Motor neuron (in vitro differentiated cells): ENCODE measurements at places on chromosomes 2 and 18. TPM values are rescaled to one million over a fixed set of nuclear protein-coding genes. Genes with fewer than 3 reads are reported as not detected.

GRCh38 chr2:231905026-231905425 lies 21.2 kb downstream of the NPPC start:
- ATAC-seq = no peak

- peak; percentile 5 for ATAC-seq
Observed at GRCh38 chr2:165691615-165692014, 102.4 kb downstream of the GALNT3 start.

DNA sequence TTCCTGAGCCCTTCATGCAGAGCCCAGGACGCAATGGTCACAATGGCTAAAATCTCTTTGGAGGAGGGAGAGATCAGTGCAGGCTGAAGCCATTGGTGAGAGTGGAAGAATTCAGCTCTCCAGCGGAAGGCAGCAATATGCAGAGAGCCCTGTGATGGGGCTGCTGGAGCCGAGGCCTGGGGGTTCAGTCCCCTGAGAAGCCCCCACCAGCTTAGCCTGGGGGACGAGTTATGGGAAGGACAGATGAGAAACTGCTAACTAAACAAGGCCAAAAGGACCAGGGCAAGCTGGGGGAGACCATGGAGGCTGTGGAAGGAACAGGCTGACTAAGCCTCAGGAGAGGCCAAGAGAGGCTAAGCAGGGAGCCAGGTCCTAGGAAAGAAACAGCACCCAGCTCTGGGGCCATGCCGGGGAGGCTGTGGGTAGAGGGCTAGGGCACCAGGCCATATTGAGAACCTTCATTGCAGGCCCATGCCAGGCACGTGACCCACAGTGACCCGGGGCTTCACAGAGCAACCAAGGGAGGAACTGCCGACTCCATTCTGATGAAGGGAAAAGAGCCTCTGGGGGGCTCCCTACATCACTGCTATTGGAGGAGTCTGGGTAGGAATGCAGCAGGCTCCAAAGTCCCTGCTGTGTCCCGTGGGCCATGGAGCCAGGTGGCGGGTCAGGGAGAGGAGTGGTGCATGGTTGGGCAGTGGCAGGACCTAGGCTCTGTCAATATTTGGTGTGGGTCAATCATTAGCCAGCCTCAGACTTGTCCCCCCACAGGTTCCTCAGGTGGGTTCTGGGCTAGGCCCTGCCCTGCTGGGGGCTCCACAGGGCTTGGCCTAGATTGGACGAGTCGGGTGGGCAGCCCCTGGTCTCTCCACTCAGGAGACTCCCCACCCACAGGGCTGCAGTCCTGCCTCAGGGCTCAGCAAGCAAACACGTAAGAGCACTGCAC lies 19.8 kb downstream of the PROC start:
- ATAC-seq = no peak

GRCh38 chr2:17558878-17559277 lies 18.4 kb downstream of the VSNL1 start:
- no peak for ATAC-seq

DNA sequence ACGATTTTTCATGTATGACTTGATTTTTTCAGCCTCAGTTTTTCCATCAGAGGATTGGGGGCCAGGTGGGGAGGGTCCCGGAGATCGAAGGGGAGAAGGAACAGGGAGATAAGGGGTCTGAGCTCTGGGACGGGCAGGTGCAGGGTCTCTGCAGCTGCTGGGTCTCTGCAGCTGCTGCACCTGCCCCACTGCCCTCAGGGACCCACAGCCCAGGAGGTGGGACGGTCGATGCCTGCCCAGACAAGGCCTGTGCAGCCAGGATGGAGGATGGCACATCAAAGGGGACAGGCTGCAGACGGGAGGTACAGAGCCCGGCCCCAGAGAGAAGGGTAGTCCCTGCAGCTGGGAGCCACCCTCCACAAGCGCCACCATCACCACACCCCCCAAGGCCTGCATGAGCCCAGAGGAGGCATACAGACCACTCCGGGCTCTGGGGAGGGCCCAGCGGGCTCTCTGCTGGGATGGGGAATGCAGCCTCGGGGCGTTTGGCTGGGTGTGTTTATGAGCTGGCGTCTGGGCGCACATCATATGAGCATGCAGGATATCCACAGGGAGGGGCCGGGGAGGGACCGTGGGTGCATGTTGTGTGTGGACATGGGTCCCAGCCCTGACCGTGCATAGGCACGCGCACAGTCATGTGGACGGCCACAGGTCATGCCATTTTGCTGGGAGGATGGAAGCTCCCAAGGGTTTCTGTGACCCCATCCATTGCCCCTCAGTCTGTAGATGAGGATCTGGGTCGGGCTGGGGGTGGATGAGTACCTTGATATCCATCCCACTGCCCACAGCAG lies 34.9 kb upstream of the GPC1 start:
- peak; percentile 82 for ATAC-seq

LDLRAD4 gene
- 39.8 and 48.8 TPM in 2 replicates for total RNA-seq

GRCh38 chr2:136486115-136486514 lies 279.2 kb upstream of the THSD7B start:
- no peak for ATAC-seq

GRCh38 chr2:162475661-162476060 lies 131.7 kb downstream of the GCA start:
- ATAC-seq = peak; percentile 39

GRCh38 chr2:64090264-64090663 lies 54.0 kb downstream of the PELI1 start:
- ATAC-seq = no peak

- peak; percentile 84 for ATAC-seq
Observed at GRCh38 chr2:46179037-46179621, 118.1 kb upstream of the EPAS1 start.

CNTNAP5 gene
- total RNA-seq = 5.9 and 6.5 TPM in 2 replicates

DNA sequence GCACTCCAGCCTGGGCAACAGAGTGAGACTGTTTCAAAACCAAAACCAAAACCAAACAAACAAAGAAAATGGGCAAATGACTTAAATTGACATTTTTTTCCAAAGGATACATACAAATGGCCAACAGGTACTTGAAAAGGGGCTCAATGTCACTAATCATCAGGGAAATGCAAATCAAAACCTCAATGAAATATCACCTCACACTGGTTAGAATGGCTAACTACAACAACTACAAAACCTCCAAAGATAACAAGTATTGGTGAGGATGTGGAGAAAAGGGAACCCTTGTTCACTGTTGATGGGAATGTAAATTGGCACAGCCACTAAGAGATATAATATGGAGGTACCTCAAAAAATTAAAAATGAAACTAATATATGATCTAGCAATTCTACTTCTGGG lies 213.2 kb upstream of the HS6ST1 start:
- no peak for ATAC-seq

- no peak for ATAC-seq
Observed at GRCh38 chr2:113867571-113867970, 22.3 kb upstream of the ACTR3 start.

DNA sequence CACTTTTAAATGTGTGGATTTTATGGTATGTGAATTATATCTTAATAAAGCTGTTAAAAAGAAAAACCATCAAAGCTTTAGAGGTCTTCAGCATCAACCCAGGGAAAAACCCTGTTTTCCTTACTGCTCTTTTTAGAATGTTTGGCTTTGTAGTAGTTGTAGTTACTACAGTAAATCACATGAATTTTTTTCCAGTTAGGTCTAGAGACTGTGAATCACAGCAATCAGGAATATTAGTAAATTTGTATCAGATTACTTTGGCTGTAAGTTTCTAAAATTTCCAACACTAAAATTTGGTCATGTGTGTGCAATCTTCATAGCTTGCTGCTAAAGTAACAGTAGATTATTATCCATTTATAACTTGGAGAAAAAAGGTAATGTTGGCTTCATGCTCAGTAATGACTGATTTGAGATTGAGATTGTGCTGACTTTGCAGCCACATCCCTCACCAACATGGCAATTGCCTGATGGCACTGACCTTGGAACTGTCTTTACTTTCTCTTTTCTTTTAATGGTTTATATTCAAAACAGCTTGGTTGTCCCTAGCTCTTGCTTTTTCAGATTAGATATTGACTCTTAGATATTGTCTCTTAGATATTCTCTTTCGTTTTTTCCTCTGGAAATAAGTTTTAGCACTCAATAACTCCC lies 41.1 kb downstream of the LCLAT1 start:
- ATAC-seq = no peak

DNA sequence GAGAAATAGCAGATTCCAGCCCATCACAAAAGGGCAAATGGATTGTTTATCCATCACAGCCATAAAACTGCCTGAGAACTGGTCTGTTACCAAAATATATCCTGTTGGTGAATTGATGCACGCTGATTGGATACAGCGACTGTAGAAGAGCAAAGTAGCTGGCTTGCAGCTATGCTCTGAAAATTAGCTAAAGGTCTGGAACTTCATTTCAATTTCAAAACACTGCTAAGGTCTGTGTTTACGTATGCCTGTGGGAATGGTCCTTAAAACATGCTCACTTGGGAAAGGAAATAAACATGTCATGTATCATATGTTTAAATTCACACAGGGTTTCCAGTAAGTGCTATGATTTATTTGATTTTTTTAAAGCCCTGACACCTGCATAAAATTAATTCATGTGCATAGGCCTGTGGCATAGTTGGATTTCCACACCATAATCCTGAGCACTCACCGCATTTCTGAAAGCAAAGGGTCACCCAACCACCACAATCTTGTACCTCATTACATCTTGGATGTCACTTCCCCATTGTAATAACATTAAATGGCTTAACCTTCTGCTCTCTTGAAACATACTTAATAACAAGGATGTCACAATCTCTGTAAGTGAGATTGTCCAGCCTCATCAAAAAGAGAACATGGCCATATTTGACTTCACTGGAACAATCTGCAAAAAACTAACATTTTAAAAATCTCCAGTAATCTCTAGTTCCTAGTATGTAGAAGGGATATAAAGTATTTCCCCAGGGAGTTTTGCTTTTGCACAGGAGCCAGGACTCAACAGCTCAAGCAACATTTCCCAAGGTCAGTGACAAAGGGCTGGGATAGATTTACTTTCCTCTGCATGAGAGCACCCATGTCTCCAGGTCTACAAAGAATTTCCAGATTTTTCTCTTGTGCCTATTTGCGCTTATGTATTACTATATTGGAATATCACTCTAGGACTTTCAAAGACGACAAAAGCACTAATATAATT lies 109.8 kb downstream of the FARSB start:
- no peak for ATAC-seq

SLC1A4 gene
- total RNA-seq = 3.6 and 4.5 TPM in 2 replicates

DNA sequence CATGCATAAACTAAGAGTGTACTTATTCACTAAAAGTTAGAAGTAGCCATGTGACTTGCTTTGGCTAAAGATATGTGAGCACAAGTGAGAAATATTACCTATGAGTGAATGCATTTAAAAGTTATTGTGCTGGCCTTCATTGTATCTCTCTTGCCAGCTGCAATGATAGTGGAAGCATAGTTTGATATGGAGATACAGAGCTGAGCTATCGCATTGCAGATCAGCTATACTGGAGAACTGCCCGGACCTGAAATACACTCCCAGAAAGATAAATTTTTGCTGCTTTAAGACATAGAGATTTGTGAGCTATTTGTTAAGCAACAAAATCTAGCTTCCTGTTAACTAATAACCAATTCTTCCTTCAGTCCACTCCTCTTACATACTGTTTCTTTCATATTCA lies 571.1 kb downstream of the CPS1 start:
- no peak for ATAC-seq

DNA sequence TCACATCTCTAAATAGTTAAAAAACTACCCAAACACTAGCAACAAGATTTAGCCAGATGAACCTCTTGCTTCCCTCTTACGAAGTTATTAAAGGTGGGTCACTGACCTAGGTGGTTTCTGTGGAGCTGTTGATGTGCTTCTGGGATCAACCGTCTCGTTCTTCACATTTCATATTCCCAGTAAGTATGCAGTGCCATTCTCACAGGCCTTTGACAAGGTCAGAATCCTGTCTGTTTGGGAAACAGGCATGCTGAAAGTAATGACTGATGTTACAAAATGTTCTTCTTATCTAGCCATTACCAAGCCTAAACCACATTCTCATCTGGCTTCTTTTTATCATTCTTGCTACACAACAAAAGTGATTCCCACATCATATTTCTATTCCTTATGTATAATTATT lies 70.3 kb downstream of the WDR7 start:
- ATAC-seq = no peak

GRCh38 chr2:199456383-199457146 lies 1.2 kb downstream of the SATB2 start:
- ATAC-seq = no peak

GRCh38 chr2:218622606-218623365 lies 15.1 kb downstream of the PLCD4 start:
- ATAC-seq = no peak

- ATAC-seq = no peak
Observed at GRCh38 chr2:218245214-218245613, 15.6 kb upstream of the GPBAR1 start.

ST6GAL2 gene
- total RNA-seq = 10.3 and 11.0 TPM in 2 replicates

GRCh38 chr2:113697516-113697915 lies 58.9 kb downstream of the SLC35F5 start:
- no peak for ATAC-seq

CXXC1 gene
- total RNA-seq = 59.2 and 69.3 TPM in 2 replicates

CERKL gene
- 0.60 and 0.93 TPM in 2 replicates for total RNA-seq

- no peak for ATAC-seq
Observed at GRCh38 chr2:46666044-46666679, 186.8 kb downstream of the TMEM247 start.

DNA sequence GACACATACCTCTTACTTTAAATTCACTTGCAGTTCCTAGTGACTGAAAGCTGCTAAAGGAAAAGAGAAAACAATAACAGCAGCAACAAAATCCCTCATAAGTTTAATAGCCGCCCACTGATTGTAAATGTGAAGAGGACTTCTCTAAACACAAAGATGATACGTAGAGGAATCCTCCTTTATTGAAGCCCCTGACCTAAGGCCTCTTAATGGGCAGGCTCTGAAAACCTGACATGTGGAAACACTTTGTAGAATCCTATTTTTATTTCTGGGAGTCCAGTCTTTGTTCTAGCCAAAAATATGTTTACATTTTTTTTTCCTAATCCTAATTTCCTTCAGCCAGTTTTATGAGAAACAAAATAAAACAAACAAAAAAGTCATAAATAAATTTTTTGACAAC lies 1277.7 kb upstream of the CELF4 start:
- ATAC-seq = no peak

ZSWIM2 gene
- total RNA-seq = not detected in 2 replicates

DNA sequence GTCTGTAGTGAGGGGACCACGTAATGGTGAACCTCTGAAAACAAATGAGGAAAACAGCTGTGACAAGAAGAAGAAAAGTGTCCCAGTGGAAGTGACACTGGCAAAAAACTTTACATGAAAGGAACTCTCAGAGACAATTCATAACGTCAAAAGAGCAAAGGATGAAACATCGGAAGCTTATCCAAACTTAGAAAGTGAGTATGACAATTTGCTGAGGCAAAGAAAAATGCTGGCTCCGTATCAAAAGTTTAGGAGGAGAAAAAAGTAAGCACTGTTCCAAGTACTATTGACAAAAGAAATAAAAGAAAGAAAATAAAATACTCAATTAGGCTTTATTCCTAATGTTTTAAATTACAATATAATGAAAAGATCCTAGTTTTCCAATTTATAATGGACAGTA lies 91.3 kb downstream of the NOL10 start:
- ATAC-seq = no peak

CTAGE1 gene
- total RNA-seq = not detected in 2 replicates
